ENCODE measurements at places on chromosomes 2 and 18.

- peak; percentile 69 for DNase-seq
These were observed 341.6 kb upstream of the LRP1B start for GRCh38 chr2:142472382-142472781.

DNA sequence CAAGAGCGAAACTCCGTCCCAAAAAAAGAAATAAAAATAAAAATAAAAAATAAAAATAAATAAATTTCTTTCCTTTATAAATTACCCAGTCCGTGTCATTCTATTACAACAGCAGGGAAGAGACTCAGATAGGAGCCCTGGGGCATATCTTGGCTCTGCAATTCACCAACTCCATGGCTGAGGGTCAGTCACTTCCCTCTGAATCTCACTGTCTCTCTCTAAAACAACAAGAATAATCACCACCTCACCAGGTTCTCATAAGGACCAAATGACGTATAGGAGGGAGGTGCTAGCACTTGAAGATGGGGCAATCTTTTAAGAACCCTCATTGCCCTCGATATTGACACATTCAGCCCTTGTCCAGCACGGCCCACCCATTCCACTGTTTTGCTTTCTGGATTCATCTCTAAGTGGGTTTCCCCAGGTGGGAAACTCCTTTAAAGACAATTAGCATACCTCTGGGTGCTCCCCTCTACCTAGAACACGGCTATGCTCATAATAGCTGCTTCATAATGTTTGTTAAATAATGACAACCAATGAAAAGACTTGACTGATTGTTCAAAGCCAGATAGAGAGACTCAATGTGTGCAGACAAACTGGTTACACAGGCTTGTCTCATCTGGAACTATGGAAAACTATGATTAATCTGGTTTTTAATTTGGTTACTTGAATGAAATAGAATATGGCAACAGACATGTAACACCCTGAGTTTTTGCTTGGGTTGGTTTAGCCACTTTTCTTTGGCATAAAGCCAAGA, 15.1 kb downstream of the MYCN start:
- peak; percentile 17 for DNase-seq

- DNase-seq, result no peak
These were observed 5.4 kb upstream of the CRYGC start for GRCh38 chr2:208134928-208135586.

GRCh38 chr2:224142397-224143312, 103.6 kb upstream of the SERPINE2 start:
- no peak for DNase-seq

DNA sequence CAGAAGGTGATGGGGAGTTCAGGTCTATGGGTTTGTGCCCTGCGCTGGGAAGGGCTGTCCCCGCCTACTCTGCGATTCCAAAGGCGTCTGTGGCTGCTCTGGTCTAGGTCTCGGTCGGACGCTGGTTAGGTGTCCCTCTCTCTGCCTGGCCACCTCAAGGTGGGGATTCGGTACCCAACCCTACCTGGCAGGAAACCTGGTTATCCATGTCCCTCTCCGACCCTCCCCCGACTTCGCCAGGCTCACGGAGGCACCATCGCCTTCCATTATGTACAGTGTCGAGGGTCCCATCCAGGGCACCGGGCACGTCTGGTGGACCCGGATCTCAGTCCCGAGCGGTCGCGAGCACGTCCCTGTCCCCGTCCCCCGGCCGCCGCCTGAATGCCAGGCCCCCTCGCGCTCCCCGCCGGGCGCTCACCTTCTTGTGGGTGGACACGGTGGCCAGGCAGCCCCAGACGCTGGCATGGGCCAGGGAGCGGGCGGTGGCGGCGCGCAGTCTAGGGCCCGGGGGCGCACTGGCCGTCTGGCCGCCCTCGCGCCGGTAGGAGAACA, 628 bp downstream of the CREG2 start:
- no peak for DNase-seq

DNA sequence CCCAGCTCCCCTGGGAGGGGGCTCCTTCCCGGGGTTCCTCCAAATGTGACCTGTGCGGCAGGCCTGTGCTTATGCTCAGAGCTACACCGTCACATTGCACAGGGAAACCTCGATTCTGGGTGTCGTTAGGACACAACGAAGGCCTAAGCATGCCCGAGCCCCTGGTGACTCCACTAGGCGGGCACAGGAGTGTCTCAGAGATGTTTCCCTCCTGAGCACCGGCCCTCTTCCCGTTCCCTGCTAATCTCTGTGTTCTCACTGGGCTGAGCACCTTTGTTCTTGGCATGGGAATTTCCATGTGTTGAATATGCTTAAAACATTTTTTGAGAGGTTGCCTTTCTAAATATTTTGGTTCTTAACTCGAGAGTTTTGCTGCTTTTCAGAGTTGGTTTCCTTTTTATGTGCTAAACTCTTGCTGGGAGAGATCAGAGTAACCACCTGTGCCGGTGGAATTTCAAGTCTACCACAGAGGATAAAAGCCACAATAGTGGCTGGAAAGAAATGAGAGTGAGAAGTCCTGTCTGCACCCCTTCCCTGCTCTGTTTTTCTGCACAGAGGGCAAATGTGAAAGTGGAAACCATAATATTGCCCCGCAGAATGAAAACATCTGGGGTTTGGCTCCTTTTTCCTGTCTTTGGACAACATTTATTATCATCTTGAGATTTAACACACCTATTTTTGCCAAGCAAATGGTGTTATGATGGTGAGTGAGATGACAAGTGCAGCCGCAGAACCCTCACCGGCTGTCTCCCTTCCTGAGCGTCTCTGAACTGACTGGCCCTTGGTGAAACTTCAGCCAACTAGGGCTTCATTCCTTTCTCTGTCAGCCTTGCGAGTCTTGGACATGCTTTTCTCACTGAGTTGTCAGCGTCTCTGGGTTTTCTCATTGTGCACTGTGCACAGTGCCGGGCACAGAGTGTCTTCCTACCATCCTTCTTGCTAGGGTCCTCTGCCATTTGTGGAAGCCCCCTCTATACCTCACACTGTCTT, 154.1 kb downstream of the VAPA start:
- DNase-seq, result no peak

GRCh38 chr2:33272001-33272400, 204.4 kb upstream of the RASGRP3 start:
- DNase-seq, result no peak

DNA sequence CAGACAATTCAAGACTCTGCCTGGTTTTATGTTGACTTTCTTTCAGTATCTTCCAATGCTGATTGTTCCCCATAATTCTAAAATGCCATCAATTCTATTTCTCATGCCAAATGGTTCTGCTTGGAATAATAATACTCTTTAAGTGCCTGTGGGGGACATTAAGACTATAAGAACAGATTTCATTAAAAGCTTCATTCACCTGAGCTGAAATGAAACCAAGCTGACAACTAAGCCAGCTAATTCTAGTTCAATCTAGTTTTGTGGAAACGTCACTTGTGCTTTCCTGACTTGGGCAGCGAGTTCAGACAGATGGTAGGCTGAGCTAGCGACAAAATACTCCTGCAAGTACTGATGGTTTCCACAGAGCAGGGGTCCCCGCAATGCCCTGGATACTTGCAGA, 491.1 kb upstream of the RAB6C start:
- DNase-seq, result no peak

- DNase-seq, result no peak
These were observed 1165.5 kb upstream of the SLC39A10 start for GRCh38 chr2:194491409-194492115.

All from NCI-H1417 (cell line).